ENCODE measurements at places on chromosomes 4 and X.

GRCh38 chrX:1453951-1454785 is 1.5 kb upstream of the ASMTL start:
- DNase-seq: no peak

DNA sequence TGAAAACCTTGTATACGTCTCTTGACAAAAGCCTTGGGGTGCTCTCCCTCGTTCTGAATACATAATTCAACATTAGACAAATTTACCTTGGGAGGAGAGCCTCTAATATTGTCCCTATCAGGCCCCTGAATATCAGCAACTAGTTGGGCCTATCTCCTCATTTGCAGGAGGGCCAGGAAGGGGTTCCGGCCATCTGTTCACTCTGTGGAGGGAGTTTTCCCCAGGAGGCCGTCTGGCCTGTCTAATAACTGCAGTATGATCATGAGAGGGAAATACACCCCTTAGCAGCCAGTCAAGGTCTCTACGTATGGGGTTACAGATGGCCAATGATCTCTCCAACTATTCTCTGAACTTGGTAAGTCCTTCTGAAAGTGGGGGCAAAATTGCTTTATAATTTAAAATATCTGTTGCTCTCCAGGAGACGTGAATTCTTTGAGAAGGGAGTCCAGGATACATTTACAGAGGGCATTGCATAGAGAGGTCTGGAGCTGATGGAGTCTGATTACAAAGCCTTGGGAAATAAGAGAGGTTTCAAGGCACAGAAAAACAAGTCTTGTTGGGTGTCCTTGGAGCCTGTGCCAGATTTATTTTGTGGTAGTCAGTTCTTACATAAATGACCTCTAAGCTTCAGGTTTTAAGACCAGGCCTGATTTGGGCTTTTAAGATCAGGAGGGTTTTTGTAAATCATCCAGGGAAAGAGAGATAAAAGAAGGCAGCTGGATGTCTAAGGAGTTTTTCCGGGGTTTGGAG is 48.2 kb upstream of the UXT start:
- DNase-seq: no peak

GRCh38 chr4:57074744-57075143 is 35.4 kb downstream of the IGFBP7 start:
- no peak for DNase-seq

- DNase-seq: no peak
These were observed 13.9 kb downstream of the TMEM165 start for GRCh38 chr4:55409468-55410171.

- no peak for DNase-seq
These were observed 72.3 kb upstream of the TNMD start for GRCh38 chrX:100512471-100512870.

DNA sequence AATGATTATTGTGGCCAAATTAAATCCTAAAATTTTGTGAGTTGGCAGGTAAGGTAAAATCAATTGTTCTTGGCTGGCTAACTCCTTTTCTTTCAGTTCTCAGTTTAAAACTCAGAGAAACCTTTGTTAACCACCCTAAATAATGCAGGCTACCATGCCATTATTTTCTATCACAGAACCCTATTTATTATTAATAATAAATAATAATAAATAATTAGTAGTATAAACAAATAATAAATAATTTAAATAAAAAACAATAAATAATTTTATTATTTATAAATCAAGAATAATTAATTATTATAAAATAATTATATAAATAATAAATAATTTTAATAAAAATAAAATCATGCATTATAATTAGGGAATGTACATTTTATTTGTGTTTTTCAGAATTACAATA is 390.3 kb downstream of the ARHGAP24 start:
- DNase-seq: no peak

GRCh38 chr4:38856046-38856445 is 571 bp downstream of the TLR6 start:
- no peak for DNase-seq

DNA sequence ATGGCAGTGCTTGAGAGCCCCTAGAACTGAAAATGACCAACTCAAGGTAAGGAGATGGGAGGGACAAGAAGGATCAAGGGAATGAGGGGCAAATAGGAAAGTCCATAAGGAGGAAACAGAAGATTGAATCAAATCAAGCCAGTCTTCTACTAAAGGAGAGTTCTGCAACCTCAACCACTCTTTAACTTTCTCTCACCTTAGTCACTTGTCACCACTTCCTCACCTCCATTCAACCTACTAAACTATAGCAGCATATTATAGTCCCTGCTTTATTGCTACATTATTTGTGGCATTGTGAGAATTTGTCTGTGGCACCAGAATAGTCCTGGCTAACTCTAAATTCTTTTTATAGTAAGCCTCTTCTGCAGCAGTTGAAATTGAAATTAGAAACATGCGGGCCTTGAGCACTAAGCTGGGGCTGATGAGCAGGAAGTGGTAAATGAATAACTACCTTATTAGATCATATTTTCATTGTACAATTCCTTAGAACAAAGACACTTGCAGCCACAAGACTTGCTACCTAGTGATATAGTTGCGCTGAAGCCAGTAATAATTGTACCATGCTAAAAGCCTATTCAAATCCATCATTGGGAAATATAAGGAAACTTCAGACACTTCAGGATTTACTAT is 336.9 kb downstream of the ZNF674 start:
- no peak for DNase-seq

DNA sequence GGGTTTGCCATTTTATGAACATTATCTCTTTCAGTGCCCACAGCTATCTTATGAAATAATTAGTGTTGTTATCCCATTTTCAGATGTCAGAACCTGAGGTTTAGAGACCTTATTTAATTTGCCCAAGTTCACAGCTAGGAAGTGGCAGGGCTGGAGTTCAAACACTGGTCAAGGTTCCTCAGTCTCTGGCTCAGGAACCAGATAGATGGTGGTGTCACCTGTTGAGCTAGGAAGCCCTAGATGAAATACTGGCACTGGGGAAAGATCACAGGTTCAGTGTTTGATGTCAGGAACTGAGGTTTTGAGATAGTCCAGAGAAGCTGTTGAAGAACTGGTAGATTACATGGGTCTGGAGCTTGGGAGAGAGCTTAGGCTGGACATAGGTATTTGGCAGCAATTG is 85.4 kb downstream of the REPS2 start:
- DNase-seq: no peak

DNA sequence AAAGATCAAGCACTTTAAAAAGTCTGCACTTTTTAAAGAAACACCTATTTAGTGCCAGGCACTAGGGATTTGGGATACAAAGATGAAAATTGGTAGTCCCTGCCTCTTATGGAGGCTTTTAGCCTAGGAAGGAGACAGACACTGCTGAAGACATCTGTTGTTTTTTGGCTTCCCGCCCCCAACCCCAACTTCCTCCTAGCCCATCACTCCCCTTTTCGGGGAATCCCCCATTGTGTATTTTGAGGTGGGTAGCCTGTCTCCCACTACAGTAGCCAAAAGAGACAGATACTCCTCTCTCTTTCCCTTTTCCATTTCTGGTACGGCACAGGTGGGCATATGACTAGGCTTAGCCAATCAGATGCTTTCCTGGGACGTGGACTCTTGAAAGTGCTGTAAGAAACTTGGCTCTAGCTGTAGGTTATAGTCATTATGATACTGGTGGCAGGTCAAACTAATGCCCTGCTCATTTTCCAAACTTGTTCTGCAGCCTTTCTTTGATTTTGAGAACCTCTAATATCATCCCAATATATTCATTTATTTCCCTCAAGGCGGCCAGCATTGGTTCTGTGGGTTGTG is 194.6 kb upstream of the RBPJ start:
- DNase-seq: no peak

DNA sequence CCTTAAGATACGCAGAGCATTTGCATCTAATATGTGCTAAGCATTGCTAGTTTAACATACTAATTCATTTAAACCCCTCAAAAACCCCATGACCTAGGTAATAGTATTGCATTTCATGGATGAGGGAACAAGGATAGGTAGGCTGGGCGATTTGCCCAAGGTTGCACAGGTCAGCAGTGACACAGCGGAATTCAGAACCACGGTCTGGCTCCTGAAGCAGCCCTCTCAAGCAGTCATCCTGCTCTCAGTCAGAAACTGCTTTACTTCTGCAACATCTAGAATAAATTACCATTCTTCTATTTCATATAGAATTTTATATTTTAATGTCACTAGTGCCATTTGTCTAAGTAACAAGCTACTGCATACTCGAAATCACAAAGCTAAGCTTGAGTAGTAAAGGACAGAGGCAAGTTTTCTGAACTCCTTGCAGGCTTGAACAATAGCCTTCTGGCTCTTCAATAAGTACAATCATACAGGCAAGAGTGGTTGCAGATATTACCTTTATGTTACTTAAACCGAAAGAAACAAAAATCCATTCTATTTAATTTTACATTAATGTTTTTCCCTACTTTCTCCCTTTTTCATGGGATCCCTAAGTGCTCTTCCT is 555 bp upstream of the SPP1 start:
- no peak for DNase-seq

GRCh38 chrX:29952016-29952415 is 263.3 kb upstream of the MAGEB2 start:
- no peak for DNase-seq

DNA sequence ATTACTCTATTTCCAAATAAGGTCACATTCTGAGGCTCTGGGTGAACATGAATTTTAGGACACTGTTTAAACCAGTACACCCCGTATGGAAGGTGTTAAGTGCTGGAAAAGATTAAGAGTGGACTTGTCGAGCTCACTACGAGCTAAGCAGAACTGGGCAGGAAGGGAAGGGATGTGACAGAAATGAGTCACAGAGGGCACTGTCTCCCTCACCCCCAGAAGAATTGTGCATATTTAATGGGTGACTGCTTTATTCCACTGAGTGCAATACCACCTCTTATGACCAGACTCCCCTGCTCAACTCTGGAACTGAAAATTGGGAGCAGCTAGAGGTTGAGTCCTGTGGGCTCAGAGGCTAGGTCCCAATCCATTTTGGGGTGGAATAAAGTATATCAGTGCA is 187.4 kb upstream of the RPS6KA3 start:
- DNase-seq: no peak

GRCh38 chrX:9310616-9311015 is 154.2 kb upstream of the TBL1X start:
- no peak for DNase-seq

- no peak for DNase-seq
These were observed 59.6 kb downstream of the LNX1 start for GRCh38 chr4:53531585-53532224.

GRCh38 chrX:110987292-110987691 is 108.7 kb upstream of the PAK3 start:
- DNase-seq: no peak

DNA sequence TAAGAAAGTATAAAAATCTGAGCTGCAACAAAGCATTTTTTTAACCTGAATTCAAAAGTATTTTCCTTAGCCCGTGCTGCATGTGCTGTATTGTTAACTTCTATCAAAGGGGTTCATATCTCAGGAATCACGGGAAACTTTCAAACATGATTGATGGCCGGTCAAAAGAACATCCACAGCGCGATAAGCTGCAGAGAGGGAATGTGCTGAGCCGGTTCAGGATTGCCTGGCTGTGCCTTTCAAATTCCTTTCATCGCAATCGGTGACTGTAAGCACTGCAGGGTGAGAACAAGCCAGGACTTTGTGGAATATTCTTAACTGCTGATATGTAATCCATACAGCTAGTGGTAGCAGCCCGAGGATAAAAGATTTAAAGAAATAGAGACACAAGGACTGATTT is 210.9 kb upstream of the NOCT start:
- no peak for DNase-seq

DNA sequence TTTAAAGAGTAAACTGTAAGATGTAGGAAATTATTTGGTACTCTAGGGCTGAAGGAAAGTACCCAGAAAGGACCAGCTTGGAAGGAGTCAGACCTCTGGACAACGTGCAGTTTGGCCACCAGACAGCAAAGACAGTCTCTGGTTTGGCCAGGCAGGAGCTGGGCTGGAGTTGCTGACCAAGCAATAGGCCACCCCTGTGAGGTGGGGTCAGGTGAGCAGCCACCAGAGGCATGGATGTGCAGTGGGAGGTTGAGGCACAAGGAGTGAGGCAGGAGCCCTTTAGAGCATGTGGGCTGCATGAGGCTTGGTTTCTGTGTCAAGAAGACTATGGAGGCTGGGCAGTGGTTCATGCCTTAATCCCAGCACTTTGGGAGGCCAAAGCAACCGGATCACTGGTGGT is 17.7 kb upstream of the MRFAP1 start:
- DNase-seq: no peak

DNA sequence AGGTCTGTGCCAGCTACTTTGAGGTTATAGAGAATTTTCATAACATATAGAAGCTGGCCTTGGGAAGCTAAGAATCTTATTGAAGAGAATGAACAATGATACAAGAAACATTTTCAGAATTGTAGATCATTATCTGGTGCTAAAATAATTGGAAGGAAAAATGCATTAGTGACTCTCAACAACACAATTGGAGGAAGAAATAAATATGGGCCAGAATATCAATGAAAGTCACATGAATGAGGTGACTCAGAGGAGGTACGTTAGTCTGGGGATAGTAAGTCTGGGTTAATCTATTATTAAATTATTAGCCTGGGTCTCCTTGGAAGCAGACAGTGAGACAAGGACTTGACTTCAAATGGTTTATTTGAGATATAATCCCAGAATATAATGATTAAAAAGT is 529.3 kb upstream of the SLIT2 start:
- no peak for DNase-seq

DNA sequence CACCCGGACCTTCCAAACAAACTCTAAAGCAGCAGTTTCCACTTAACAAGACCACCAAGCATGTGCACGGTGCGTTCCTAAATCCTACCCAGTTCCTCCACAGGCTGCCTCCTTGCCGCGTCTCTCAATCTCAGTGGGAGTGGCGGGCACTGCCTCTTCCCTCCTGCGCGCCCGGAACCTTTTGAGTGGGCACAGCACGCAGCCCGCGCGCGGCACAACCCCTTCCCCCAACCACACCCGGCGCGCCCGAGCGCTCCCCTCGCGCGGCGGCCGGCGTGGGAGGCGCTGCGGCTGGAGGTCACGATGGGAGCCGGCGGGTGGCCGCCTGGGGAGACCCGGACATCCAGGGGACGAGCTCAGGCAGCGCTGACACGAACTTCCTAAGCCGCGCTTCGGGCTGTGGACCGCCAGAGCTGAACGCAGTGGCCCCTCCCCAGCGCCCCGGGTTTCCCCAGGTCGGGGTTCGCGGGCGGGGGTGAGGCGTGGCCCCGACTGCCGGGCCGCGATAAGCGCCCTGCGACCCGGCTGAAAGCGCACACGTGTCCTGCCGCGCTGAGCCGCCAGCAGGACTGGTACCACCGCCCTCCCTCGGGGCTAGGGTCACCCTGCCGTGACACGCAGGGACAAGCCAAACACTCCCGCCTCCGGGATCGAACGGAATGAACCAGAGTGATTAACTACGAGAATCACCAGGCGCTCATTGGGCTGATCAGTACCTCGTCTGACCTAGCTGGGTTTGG is at the start of gene ABCG2:
TSS of gene ABCG2 (minus strand) at position 151 of the 740 bp plus-strand sequence. CDS start 18,644 bp downstream, outside the sequence.
- DNase-seq: no peak

DNA sequence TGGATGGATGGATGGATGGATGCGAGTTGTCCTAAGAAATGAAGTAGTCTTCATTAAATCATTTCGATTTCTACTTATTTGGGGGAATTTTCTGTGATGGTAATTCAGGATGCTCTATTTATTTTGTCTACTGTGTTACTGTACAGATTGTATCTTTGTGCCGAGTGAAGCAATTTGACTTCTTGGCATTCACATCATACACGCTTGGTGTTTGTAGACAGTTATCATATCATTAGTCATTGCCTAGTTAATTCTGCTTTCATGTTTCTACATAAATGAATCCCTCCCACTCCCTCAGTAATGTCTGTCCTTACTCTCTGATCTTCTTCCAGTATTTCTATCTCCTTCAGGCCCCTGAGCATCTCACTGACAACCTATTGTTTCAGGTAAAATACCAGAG is 64.0 kb downstream of the RASGEF1B start:
- no peak for DNase-seq

- no peak for DNase-seq
These were observed 1350.0 kb downstream of the ADGRL3 start for GRCh38 chr4:62550121-62550520.

- no peak for DNase-seq
These were observed 259.4 kb upstream of the ARX start for GRCh38 chrX:25275159-25275558.
